Upper lobe of left lung (tissue), 6 donors: ENCODE measurements at places on chromosomes 5 and 9. TPM values are rescaled to one million over a fixed set of nuclear protein-coding genes. Genes with fewer than 3 reads are reported as not detected.

TOMM5 gene
- total RNA-seq = 83.5 TPM

DNA sequence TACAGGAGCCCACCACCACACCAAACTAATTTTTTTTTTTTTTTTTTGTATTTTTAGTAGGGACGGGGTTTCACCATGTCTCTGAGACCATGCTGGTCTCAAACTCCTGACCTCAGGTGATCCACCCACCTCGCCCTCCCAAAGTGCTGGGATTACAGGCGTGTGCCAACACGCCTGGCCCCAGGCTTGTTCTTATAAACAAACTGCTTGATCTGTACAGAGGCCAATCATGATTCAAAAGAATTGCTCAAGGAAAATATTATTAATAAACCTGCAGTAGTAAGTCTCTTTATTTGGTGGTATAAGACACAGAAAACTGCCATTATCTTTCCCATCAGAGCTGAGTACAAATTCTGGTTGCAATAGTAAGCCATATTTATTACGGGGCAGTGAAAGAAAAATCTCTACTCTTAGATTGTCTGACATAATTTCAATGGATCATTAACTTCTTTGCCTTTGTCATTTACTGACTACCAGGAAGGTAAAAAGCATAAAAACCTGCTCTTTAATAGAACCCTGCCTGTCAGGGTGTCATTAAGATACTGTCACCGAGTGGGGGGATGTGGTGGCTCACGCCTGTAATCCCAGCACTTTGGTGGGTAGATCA lies 33.3 kb downstream of the RASEF start:
- no peaks in the 10 kb centered on the region for H3K4me1 ChIP-seq
- H3K27ac ChIP-seq = no peak overlapping the region
- DNase-seq = no peak
- H3K4me3 ChIP-seq = no peak overlapping the region
- H3K27me3 ChIP-seq = no peaks in the 10 kb centered on the region

FOXD4 gene
- total RNA-seq = 0.54 TPM

MRRF gene
- 28.8 TPM for total RNA-seq

MELK gene
- total RNA-seq = 1.3 TPM

PCDHGB4 gene
- total RNA-seq = 5.2 TPM

DNA sequence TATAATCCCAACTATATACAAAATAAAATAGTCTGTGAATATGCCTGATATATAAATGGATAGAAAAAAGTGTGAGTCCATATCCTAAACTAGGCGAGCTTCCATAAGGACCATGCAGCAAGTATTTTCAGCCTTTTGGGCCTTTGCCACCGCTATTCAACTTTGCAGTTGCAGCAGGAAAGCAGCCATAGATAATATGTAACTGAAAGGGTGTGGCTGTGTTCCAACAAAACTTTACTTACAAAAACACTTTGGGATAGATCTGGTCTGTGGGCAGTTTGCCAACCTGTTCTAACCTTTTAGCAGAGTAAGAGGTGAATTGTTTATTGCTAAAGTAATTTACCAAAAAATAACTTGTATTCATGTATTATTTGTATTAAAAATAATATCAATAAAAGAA lies 127.8 kb upstream of the GPR151 start:
- no peaks in the 10 kb centered on the region for H3K27me3 ChIP-seq
- no peak overlapping the region for H3K27ac ChIP-seq
- no peaks in the 10 kb centered on the region for H3K36me3 ChIP-seq
- H3K4me3 ChIP-seq = no peak overlapping the region

- no peaks in the 10 kb centered on the region for H3K27me3 ChIP-seq
- no peak overlapping the region for H3K4me3 ChIP-seq
- no peak overlapping the region for H3K27ac ChIP-seq
- DNase-seq = no peak
Observed at GRCh38 chr5:68562308-68562707, 346.8 kb downstream of the PIK3R1 start.

GRCh38 chr5:6750142-6750840 lies 37.1 kb downstream of the TENT4A start:
- peaks cover 3% of the 10 kb centered on the region for H3K4me1 ChIP-seq
- peaks cover 55% of the 10 kb centered on the region for H3K36me3 ChIP-seq
- no peak overlapping the region for H3K4me3 ChIP-seq

SPEF2 gene
- total RNA-seq = 59.9 TPM

NR3C1 gene
- 88.5 TPM for total RNA-seq

FOXD4L3 gene
- not detected for total RNA-seq

MEIKIN gene
- total RNA-seq = not detected
